ENCODE measurements at places on chromosomes 11 and 22.

GRCh38 chr11:69711822-69712801 is 8.3 kb upstream of the FGF19 start:
- DNase-seq, result no peak

DNA sequence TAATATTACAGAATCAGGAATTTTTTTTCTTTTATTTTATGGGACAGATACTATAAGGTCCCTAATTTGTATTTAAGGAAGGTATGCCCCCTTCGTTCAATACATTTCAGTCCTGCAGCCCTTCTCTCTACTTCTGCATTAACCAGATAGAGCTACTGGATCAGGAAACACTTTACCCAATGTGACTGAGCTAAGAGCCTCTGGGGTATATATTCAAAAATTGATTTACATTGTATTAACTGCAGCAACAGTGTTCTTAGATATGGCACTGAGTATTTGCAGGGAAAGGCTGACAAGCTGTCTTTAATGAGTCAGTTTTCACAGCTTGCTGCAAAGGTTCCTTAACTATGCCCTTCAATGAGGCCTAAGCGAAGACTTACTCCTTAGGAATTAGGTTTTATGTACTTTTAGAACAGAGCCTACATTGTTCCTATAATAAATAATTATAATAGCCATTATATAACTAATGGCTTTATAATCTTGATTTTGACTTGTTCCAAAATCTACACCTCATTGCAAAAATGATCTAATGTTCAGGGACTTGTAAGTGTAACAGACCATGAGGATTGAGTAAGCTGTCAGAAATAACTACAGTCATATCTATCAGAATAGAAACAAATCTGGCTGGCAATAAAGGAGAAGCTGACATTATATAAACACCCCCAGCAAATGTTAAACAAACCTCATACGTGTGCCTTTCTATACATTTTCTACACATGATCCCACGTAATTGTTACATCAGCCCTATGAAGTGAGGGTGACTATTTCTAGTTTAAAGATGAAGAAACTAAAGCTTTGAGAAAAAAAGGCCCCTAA is 55.0 kb downstream of the DDI1 start:
- no peak for DNase-seq

- no peak for DNase-seq
Measured at GRCh38 chr11:114215871-114216795, 80.1 kb upstream of the NNMT start.

GRCh38 chr22:28051787-28052356 is 132.8 kb upstream of the PITPNB start:
- peak; percentile 53 for DNase-seq

- no peak for DNase-seq
Measured at GRCh38 chr11:65954771-65955170, 6.8 kb upstream of the SART1 start.

DNA sequence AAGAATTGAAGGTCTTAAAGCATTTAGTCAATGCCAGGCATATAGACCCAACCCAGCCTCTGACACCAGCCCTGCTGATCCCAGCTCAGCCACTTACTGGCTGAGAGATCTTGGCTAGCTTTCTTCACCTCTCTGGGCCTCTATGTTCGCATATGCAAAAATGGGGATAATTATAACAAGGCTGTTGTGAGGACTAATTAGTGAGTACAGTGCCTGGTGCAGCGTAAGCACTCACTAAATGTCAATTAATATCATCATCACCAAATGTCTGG is 10.5 kb downstream of the CHST1 start:
- DNase-seq, result no peak

DNA sequence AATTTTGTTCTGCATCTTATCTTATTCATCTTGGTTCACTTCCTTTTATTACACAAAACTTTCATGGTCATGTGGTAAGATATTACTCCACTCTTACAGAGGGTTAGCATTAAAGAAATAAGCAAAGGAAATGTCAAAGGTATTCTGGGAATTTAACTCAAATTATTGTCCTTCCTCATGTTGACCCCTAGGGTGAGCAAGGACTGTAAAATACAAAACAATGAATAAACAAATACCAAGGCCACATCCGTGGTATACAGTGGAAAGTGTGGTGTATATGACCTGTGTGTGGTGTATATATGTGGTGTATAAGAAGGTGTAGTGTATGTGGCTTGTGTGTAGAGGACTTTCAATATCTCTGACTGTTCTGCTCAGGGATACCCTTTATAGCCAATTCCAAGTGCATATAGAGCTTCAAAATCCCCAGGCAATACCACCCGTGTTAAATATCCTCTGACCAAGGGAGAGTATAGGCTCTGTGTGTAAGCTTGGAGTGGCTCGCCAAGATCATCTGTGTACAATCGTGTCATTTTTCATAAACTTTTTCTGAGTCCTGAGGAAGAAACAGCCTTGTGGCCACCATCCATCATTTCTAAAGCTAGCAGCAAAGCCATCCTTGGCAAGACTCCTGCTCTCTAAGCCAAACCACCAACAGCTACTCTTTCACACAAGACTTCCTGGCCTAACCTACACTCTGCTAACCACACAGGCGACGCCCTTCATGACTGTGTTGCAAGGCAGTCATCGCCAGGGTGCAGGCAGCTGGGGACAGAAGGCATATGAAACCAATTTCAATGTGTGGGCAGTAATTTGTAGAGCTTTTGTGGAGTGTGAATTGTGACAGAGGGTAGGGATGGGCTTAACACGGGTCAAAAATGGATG is 548.0 kb downstream of the ETS1 start:
- no peak for DNase-seq

DNA sequence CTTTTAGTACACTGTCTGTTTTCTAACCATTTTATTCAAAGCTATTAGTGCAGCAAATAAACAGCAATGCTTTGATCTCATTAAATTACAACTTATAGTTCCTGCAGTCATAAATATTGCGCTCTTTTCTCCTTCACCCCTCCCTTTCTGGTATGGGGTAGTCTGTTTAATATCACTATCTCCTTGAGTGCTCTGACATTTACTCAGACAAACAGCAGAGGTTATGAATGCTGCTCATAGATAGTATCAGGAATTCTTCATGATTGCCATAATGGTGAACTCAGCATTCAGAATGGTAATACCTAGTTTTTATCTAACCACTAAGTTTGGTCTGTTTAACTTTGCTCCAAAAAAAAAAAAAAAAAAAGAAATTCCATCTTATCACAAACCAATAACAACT is 87.4 kb downstream of the EIF3M start:
- no peak for DNase-seq

- DNase-seq, result no peak
Measured at GRCh38 chr11:120486138-120486537, 25.4 kb upstream of the GRIK4 start.

DNA sequence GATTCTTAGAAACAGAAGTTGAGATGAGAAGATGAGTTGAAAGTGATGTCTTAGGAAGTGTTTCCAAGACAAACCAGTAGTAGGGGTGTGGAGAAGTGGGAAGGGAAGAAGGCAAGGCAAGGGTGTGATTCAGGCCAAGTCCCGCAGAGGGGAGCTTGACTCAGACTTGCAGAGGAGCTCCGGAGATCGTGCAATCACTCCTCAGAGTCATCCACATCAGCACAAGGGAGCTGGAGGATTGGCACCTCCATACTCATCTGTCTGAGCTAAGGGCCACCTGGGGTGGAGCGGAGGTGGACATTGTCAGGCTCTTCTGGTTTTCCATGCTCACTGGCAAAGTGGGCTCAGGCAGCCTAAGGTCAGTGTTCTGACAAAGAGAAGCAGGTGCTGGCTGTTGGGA is 44.4 kb downstream of the CHRDL2 start:
- no peak for DNase-seq

DNA sequence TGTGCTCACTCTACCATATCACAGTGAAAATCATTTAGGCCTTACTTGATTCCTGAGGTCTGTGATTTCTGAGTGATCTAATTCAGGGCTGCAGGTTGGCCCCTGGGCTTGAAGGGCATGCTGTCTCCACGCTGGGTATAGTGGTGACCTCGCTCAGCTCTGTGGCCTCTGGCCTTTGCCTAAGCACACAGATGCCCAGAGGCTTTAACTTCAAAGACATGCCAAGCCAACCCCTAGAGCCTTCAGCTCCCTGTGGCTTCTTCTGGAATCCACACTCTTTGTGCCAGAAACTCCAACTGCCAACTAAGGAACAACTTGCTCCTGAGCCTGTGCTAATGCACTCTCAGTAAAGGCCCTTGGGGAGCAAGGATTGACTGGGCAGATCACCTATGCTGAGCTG is 232.6 kb upstream of the MPPED2 start:
- no peak for DNase-seq

DNA sequence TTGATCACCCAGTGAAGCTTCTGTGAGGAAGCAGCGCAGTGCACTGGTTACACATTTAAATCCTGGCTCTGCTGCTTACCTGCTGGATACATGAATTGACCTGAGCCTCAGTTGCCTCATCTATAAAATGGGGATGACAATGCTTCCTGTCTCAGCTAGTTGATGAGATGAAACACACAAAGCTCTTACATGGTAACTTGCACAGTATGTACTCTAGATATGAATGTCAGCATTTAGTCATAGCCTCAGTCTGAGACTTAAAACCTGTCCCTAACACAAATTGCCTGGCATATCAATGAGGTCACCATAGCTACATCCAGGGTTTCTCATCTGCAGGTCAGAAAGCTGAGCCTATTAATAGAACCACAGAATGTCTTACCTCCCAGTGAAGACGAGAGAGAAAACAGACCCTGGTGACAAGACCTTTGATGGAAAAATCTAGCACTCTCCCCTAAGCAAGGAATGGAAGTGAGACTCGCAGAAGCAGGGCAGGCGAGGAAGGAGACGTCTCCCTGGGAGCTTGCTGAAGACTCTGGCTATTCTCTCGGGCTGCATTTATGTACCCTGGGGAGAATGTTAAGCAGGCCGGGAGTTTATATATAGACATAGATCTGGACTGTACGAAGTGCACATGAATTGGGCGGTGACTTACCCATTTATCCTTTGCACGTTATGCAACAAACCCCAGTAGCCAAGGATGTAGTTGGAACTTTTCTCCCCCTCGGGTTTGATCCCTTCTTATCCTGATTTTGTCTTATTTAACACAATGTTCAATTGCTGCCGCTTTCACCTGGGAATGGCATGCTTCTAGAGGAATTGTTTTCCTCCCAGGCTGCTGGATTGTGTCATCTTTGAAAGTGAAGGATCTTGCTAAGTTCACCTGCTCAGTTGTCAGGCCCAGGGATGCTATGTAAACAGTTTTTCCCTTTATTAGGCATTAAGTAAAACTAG is 18.0 kb downstream of the SDHAF2 start:
- no peak for DNase-seq

DNA sequence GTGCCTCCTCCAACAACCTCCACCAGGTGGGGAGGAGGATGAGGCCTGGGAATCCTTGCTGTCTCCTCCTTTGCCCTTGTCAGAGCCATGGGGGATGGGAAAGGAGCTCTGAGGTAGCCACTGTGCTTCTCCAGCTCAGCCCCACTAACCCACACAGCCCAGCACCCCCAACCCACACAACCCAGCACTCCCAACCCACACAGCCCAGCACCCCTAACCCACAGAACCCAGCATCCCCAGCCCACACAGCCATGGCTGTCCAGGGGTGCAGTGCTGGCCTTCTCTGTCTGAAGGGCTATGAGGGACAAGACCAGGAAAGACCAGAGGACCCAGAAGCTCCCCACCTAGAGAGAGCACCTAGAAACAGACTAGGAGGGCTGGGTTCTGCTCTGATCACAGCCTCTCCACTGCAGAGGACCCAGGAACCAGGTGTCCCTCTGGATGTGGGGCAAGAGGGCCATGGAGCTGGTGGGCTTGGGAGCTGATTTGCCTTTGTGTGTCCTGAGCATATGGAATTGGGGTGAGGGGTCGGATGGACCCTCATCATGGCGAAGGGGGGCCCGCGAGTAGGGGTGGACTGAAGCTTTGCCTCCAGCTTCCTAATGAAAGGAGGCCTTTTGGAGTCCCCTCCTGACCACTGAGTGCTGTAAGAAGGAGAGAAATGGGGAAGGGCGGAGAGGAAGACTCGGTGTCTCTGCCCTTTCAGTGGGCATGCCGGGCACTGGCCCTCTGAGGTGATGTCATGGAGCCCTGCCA is 117.6 kb upstream of the THY1 start:
- DNase-seq, result no peak

GRCh38 chr11:128908391-128909246 is 17.5 kb downstream of the KCNJ5 start:
- DNase-seq, result no peak

- no peak for DNase-seq
Measured at GRCh38 chr11:125449565-125449964, 46.5 kb downstream of the FEZ1 start.

- no peak for DNase-seq
Measured at GRCh38 chr11:96817482-96818399, 427.9 kb downstream of the JRKL start.

- DNase-seq, result peak; percentile 6
Measured at GRCh38 chr11:8584511-8584910, 9.5 kb downstream of the STK33 start.

- DNase-seq, result no peak
Measured at GRCh38 chr11:75874684-75875341, 59.8 kb downstream of the UVRAG start.

- DNase-seq, result no peak
Measured at GRCh38 chr11:17490938-17491337, 14.3 kb upstream of the ABCC8 start.

GRCh38 chr11:17918049-17918605 is 94.7 kb downstream of the SERGEF start:
- DNase-seq, result no peak

DNA sequence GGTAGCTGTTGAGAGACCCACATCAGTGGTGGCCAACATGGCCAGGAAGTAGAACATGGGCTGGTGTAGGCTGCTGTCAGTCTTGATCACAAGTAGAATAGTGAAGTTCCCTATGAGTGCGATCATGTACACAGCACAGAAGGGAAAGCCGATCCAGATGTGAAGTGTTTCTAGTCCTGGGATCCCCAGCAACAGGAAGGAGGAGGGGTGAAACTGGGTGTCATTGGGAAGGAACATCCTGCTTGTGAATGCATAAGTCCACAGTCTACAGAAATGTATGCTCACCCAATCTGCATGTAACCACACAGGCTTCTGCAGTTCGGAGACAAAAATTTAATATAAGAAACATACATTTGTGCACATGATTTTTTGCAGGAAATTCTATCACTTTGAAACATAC is at the start of gene OR52E2:
Gene OR52E2 (minus strand): TSS at position 237 of the 400 bp plus-strand sequence. CDS start 0 bp downstream, at position 237.
- DNase-seq, result no peak

DNA sequence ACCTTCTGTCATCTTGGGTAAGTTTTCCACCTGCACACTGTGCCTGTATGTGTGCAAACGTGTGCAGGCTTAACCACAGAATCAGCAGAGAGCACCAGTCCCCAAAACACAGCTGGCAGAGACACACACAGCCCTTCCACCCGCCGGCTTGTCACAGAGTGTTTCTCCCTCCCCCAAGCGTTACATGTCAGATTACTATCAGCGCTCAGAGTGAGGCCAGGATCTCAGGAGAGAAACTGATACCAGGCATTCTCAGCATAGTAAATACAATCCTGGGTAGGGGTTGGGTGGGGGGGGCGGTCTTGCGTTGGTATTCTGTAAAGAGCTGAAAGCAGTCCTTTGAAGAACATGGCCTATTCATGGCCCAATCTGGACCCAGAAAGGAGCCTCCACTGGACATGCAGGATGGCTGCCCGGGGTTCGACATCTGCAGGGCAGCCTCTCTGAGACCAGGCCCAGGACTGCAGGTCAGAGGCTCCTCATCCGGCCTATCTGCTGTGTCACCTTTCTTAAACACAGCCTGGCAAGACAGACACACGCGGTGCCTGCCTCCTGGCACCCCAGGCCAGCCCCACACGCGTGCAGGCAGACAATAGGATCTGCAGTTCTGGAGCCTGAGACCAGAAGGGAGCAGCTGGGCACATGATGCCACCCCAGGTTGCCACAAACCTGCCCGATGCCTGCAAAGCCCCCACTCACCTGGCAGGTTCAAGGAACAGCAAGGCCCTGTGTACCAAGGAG is 1.7 kb downstream of the OSBPL5 start:
- DNase-seq, result no peak

- DNase-seq, result no peak
Measured at GRCh38 chr11:22151649-22152197, 41.2 kb upstream of the ANO5 start.
